Left lung (tissue), 14 donors: ENCODE measurements at places on chromosomes 4 and X. TPM values are rescaled to one million over a fixed set of nuclear protein-coding genes. Genes with fewer than 3 reads are reported as not detected.

Gene BMP3
- 77.6 TPM for polyA plus RNA-seq

Gene PAGE5
- not detected for polyA plus RNA-seq

Gene GAGE12H
- polyA plus RNA-seq = not detected

Gene ADGRG4
- polyA plus RNA-seq = not detected

Gene UNC5C
- polyA plus RNA-seq = 43.6 TPM

Gene SH3D19
- polyA plus RNA-seq = 58.6 TPM

Gene BTC
- polyA plus RNA-seq = 5.9 TPM

Gene SATL1
- 0.56 TPM for polyA plus RNA-seq

DNA sequence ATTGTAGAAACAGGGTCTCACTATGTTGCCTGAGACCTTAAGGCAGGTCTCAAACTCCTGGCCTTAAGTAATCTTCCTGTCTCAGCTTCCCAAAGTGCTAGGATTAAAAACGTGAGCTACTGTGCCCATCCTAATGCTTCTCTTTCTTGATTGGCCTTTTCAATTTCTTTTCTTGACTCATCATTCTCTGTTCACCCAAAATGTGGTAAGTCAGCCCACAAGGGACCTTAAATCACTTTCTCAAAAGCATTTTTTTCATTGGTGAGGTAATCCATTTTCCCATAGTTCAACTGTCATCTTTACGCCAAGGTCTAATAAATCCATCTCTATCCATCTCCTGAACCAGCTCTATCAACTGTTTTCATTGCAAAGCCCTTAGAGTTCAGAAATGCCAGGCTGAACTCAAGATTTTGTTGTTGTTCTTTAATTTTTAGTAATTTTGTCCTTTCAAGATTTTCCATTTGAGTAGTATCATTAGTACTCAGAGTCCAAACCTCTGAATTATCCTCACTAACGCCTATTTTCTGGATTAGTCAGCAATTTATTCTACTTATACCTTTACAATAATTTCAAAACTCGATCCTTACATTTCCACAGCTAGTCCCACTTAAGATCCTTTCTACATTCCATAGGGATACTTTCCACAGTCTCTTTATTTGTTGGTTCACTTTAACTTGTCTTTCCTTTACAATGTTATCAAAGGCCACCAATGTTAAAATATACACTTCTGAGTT lies 528.6 kb downstream of the IL15 start:
- no peak for DNase-seq

GRCh38 chr4:5050520-5051277 lies 581 bp upstream of the STK32B start:
- DNase-seq = peak; percentile 67

DNA sequence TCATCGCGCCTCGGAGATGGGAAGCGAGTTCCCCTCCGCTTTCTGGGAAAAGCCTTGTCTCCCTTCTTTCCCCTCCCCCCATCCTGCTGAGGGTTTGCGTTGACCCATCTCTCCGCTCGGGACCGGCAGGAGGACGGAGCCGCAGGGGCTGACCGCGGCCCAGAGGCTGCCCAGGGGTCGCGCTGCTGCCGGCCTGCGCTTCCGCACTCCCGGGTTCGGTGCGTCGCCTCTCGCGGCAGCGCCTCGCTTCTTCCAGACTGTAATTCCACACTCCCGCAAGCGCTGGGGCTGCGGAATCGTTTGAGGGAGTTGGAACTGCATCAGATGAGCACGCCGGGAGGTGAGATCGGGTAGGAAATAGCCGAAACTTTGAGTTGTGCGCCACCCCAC lies 88.3 kb downstream of the BCOR start:
- no peak for DNase-seq

DNA sequence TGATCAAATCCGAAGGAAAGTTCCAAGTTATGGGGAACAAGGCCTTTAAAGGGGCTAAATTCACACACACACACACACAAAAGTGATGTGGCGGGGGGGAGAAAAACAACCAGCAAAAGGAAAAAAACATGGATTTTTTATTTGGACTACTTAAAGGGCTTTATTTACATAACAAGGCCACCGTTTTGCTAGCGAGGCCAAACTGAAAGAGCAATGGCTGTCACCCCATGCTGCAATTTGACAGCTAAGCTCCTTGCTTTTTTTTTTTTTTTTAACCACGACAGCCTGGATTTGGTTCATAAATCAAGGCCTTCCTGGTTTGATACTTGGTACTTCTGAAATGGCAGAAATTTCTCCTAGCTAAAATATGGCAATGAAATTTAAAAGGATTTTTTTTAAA lies 99.6 kb upstream of the PTCHD1 start:
- DNase-seq = no peak

GRCh38 chr4:159104694-159105414 lies 2.0 kb downstream of the RAPGEF2 start:
- DNase-seq = no peak

- no peak for DNase-seq
Measured at GRCh38 chr4:82814034-82814433, 15.4 kb upstream of the SCD5 start.

DNA sequence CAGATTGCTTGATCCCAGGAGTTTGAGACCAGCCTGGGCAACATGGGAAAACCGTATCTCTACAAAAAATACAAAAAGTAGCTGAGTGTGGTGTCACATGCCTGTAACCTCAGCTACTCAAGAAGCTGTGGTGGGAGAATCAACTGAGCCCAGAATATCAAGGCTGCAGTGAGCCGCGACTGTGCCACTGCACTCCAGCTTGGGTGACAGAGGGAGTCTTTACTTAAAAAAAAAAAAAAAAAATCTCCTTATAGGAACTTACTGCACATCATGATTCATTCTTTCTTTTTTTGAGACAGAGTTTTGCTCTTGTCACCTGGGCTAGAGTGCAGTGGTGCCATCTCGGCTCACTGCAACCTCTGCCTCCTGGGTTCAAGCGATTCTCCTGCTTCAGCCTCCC lies 24.3 kb downstream of the UPF3B start:
- DNase-seq = no peak

DNA sequence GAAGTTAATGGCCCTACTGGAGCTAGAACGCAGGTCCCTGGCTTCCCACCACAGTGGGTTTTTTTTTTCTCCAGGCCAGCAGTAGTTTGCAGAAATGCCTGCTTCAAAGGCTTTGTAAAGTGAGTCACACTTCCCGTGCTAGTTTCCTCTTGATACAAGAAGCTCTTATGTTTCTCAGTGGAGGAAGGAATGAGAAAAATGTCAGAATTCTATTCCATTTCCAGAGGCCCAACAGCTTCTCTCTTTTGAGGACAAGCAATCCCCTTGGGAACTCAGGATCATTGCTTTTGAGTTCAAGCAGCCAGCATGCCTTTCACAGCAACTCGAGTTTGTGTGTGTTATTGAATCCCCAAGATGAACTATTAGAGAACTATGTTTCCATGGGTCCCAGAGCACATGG lies 134.3 kb downstream of the GUCY2F start:
- no peak for DNase-seq

GRCh38 chr4:88101165-88101564 lies 57.3 kb downstream of the ABCG2 start:
- DNase-seq = no peak

- DNase-seq = no peak
Measured at GRCh38 chrX:57121816-57122215, 468 bp upstream of the SPIN2B start.

DNA sequence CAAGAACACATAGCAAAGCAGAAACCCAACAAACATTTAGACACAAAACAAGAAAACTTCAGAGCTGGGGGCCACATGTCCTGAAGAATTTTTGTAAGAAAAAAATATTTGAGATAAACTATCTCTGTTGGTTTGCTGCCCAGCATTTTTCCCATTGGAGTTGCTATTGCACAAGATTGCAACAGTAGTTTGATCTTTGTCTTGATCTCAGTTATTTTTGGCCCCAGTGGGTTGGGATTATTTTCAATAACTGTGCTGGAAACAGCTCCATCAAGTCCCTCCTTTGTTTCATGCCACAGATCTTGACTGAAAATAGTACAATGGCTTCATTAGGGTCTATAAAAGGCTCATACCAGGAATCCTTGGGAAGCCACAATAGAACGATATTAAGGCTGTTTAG lies 103.8 kb upstream of the RAI2 start:
- DNase-seq = no peak

DNA sequence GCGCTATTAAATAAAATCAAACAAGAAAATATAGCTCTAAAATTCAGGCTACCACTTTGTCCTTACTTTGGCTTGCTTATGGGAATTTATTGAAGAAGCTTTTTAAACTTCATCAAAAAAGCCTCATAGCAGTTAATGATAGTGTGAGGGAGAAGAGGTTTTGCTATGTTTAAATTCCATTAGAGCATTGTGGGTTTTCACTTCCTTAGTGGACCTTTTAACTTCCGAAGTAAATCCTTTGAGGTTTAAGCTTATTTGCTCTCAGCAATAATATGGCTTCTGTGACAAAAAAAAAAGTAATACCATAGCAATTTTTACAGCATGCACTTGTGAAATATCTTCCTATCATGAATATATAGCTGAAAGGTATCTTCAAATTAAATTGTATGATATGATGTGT lies 120.2 kb upstream of the NDST4 start:
- DNase-seq = no peak

DNA sequence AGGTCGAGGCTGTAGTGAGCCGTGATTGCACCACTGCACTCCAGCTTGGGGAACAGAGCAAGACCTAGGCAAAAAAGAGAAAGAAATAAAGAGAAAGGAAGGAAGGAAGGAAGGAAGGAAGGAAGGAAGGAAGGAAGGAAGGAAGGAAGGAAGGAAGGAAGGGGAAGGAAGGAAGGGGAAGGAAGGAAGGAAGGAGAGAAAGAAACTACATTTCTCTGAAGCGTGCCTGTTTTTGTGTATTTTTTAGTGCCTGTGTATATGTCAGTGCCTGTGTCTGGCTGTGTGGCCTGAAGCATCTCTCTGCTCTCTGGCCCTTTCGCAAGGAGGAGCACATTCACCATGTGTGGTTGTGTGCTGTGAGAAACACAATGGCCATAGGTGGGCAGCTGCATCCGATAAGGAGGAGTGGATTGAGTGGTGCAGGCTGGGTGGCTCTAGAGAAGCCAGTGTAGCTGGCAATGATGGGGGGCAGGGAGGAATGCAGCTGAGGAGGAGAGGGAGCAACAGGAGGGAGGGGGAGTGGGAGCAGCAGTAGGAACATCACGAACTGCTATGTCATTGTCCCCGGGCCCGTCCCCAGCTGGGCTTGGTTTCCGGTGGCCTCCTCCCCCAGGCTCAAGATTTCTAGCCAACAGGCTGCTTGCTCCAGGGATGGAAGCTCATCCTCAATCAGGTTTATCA lies 11.4 kb downstream of the SYN1 start:
- DNase-seq = no peak

GRCh38 chr4:119099227-119099810 lies 36.3 kb upstream of the MYOZ2 start:
- no peak for DNase-seq

- no peak for DNase-seq
Measured at GRCh38 chrX:48890296-48890925, 7.2 kb downstream of the TIMM17B start.

DNA sequence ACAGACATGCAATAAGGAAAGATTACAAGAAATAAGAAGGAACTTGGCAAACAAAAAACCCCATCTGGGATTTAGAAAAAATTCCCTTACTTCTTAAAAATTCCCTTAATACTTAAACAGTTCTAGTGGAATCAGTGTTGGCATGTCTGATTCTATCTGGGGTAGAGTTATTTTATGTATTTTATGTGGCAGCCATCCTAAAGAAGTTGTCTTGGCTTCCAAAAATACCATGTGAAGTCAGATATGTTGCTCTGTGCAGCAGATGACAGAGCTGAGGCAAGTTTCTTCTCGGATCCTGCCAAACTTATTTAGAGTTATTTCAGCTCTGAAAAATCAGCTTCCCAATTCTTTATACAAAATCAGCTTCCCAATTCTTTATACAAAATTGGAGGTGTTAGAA lies 14.7 kb downstream of the YY2 start:
- DNase-seq = no peak

DNA sequence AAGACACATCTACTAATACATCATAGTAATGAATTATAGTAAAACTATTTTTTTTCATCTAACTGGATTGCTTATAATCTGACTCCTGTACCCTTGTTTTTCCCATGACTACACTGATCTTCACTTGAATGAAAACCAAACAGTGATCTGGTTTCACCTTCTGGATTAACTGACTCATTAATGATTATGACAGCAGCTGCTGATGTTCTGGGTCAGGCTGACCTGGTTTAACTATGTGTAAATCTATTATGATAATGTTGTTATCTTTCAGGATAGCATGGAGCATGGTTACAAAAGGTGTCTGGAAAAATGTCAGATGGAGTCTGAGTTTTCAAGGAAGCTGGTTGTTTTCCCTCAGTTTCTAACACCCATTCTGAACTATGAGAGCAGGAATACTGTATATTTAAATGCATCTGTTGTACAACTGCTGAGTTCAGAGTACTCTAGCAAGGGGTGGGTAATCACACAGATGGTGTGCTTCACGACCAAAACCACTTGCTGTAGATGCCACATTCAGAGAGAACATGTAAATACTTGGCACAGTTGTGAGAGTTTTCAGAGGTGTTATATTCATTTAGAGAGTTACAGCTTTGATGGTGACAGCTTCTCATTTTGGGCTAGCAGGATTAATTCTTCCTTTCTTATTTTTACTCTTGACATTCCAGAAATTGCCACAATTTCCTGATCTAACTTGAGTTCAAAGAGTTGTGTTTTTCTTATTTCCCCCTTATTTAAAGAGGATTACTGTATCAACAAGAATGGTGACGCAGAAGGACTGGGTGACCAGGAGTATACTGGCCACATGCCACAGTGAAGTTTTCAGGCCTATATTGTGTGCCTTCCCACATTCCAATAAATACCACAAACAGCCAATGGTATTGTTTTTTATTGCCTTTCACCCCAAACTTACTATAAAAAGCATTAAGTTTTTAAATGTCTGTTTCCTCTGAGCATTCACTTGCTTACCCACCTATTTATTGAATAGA lies 249.7 kb upstream of the TET2 start:
- DNase-seq = no peak

- DNase-seq = no peak
Measured at GRCh38 chr4:141435446-141436225, 200.7 kb upstream of the IL15 start.

GRCh38 chr4:147717878-147718277 lies 14.0 kb upstream of the ARHGAP10 start:
- no peak for DNase-seq

DNA sequence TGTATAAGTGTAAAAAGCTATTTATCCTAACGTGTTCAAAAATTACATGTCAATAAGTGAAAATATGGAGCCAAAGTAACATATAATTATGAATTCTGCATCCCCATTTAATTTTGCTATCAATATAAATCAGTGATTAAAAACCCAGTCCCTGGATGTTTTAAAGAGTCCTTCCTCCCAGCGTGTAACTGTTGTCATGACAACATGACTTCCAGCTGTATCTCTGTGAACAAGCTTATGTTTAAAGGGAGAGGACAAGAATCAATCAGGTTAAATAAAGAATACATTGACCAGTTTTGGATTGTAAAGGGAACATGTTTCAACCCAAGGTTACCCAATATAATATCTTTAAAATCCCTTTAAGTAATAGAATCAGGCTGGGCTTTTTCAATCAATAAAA lies 219.7 kb downstream of the NSUN7 start:
- DNase-seq = no peak

DNA sequence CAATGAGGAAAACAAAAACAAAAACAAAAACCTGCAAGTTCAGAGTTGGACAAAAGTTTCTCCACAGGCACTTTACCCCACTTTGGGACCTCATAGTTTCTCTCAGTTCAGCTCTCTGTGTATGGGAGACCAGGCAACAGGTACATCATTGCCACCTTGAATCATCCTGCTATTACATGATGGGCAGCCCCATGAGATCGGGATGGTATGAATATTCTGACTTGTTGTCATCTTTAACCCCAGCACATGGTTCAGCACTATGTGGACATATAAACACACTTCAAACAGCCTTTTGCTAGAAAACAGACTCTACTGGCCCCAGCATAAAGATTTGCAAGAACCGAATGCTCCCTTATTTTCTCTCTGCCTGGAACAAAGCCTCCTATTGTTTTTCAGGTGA lies 176.9 kb upstream of the SCML1 start:
- DNase-seq = no peak
